ENCODE measurements at places on chromosomes 11 and 22.

- DNase-seq: no peak
Measured at GRCh38 chr22:47148956-47149728, 386.7 kb downstream of the TBC1D22A start.

DNA sequence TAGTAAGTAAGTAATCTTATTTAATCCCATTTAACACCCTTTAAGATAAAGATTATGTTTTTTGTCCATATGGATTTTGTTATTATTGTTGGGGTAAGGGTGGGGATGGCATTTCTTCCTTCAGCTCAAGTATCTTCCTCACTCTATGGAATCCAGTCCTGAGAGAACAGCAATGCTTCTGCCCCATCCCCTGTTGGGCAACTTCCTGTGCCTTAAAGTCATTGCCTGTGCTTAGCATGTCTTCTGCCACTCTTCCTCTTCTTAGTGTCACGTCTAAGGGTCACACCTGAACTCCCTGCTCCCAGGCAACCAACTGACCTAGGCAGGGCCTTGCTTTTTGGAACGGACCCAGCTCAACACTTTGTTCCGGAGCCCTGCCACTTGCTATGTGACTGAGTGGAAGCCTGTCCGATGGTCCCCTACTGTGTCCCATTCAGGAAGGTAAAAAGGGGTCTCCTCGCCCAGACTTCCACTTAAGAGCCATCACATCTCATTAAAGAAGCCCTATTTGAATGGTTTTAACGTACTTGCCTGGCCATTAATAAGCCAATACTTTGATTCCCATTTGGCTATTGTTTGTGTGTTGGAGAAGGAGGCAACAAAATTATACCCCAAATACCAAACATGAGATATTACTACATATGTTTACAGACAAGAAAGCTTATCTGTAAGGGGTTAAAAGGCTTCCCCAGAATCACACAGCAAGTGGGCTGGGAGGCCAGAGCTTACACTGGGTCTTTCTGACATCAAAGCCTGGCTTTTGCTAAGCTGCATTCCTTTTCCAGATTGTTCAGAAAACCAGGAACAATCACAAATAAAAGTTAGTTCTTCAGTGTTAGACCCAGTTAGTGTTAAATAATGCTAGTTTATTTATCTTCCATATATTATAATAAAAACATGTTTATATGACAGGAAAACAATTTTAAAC, 59.2 kb downstream of the RAB38 start:
- DNase-seq: no peak

DNA sequence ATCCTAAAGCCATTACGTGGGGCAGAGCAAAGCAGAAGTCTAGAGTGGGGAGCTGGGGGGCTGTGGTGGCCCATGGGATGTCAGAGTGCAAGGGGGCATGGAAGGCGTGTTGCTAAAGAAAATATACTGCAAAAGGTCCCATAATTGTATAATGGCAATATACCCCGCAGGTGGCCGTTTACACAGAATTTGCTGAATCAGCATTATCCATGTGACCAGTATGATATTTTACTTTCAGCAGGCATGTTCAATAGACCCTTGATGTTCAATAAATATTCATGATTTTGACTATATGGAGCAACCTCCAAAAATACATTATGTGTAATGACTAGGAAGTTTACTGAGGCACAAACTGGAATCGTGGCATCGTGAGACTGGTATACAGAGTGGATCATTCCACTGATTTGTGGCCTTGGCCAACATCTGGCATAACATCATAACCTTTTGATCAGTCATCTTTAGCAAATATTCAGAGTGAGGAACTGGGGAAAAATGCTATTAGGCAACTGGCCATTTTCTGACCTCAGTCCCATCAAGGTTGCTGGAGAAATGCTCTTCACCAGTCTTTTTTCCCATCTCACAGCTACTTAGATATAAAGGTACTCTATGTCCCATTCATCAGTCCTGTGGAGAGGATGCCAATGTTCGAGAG, 29.3 kb upstream of the PPP2R1B start:
- DNase-seq: no peak

DNA sequence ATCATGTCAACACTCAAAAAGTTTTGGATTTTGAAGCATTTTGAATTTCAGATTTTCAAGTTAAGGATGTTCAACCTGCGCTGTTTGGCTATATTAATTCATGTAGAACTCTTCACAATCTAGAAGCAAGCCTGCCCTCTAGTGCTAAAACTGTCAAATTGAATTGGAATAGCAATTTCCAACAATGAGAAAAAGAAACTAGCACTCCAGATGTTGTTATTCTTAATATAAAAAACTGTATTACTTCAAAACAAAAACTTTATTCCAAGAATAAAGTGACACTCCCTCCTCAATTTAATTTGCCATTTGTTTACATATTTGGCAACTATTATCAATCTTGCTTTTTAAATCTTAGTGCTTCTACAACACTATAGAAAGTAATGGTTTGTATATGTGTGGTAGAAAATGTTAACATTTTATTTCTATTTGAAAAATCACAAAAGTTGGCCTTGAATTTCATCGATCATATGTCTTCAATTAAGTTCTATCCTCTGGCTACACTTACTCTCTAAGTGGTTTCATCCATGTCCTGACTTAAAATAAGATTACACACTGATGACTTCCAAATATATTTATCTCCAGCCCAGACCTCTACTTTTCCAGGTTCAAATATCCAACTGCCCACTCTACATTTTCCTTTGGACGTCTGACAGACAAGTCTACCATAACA, 36.6 kb downstream of the DCUN1D5 start:
- DNase-seq: no peak

DNA sequence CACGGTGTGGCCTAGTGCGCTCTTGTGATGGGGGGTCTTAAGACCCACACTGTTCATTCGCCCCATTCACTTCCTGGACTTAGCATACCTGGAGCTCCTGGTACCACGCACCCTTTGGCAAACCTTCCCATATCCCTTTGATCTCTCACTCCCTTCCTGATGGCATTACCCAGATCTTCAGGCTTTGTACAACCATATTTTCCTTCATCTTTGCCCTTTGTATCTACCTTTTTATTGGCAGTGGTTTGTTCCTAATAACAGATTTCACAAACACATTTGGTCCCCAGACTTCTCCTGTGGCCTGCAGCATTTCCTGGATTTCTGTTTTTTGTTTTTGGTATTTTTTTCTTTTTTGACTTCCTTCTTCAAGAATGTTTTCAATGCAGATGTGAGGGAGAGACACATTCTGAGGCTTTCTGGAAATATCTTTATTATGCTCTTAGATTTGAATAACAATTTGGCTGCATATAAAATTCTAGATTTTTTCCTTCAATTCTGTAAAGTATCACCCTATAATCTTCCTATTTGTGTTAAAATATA, 16.1 kb upstream of the IFITM3 start:
- no peak for DNase-seq

- no peak for DNase-seq
Measured at GRCh38 chr11:44320289-44320973, 10.5 kb upstream of the ALX4 start.

- DNase-seq: no peak
Measured at GRCh38 chr22:22907551-22908494, 20.2 kb downstream of the IGLL5 start.

- DNase-seq: no peak
Measured at GRCh38 chr11:60838132-60838531, 3.8 kb upstream of the CCDC86 start.

DNA sequence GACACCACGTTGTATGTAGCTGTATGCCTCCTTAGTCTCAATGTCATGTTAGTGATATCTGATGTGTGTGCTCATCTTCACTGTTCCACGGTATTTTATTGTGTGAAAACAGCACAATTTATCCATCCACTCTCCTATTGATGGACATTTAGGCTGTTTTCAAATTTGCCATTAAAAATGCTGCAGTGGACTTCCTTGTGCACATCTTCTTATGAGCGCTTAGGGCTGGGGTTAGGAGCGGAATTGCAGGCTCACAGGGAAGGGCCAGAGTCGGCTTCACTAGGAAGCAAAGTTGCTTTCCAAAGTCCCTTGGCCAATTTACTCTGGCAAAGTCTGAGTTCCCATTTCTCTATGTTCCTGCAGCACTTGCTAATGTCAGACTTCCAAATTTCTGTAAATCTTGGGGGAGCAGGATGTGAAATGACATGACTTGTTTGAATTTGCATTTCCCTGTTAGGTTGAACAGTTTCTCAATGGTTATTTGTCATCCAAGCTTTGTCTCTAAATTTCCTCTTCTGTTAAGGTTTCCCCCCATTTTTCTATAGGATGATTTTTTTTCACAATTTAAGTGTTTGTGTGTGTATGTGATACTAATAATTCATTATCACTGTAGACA, 75.4 kb downstream of the MYEOV start:
- DNase-seq: no peak

GRCh38 chr11:37817727-37818270, 1219.8 kb upstream of the RAG2 start:
- DNase-seq: no peak

DNA sequence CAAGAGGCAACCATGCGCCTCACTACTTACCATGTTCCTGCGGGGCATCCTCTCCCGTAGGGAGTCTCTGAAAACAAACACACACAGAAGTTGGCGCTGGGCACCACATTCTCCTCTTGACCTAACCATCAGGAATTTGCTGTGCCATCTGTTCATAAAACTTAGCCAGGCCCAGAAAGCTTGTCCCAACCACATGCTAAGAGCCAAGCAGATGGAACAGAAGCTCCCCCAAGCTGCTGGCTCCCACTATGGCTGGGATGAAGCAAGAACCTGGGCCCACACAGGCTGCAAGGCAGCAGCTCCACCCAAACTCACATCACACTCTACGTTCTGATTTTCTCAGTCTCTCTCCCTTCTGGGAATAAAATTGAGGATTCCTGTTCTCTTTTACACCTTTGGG, 17.4 kb downstream of the HPS4 start:
- no peak for DNase-seq

DNA sequence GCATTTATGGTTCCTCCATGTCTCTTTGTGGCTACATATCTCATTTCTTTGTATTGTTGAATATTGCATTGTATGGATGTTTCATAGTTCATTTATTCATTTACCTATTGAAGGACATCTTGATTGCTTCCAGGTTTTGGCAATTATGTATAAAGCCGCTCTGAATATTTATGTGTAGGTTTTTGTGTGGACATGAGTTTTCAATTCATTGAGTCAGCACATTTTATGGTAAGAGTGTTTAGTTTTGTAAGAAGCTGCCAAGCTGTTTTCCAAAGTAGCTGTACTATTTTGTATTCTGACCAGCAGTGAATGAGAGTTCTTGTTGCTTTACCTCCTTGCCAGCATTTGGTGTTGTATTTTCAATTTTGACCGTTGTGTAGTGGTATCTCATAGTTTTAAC, 39.2 kb downstream of the KDM2A start:
- no peak for DNase-seq

DNA sequence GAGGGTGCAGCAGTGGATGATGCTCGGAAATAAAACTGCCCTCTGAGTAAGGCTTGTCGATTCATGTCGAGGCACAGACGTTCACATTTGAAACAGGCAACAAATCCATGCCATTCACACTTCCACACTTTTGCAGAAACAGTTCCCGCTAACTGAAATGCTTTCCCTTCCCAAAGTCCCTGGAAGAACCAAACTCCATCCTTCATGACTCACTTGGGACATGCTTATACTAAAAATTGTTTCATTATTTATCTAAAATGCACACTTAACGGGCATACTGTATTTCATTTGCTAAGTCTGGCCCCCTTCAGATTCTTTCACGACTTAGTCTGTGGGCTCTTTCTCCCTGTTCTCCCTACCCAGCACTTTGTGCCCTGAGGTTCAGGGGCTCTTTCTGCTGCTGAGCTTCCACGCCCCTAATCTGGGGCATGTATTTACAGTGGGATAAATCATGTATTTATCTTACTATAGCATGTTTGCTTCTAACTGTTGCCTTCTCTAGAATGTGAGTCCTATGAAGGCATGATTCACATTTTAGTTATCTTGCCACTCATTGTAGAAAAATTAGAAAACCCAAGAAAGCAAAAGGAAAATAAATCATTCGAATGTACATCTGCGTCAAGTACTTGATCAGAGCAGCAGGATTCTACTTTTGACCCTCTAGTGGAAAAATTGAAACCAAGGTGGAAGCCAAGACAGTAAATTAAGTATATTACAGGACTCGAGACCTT, 12.5 kb downstream of the SCGB1A1 start:
- DNase-seq: no peak

- no peak for DNase-seq
Measured at GRCh38 chr11:120512739-120513435, 1.3 kb downstream of the GRIK4 start.

- DNase-seq: no peak
Measured at GRCh38 chr11:313787-314553, at the start of gene IFITM1. Gene IFITM1, plus strand, starts transcription at chr11:314040. Its CDS starts 131 bp downstream, at chr11:314171.

Data from cortex of kidney (tissue), 1 donor.